ENCODE measurements at places on chromosomes 5 and 9.

- DNase-seq, result no peak
These were observed 284.2 kb upstream of the ADAMTS16 start for GRCh38 chr5:4855880-4856279.

GRCh38 chr9:96436063-96436455, 13.9 kb upstream of the HABP4 start:
- DNase-seq, result no peak

DNA sequence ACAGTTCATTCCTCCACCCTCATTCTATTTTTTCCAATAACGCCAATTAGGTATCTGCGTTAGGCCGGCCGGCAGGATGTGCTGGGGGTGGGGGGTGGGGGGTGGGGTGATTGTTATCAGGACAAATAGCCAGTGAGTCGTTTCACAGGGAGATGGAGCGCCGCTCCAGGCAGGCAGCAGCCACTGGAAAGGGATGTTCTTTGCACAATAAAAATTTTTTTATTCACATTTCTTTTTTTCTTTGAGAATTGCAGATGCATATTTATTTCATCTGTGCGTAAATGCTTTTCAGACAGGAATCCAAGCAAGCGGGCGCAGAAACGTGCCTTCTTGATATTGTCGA, 4.1 kb downstream of the LMX1B start:
- DNase-seq, result no peak

- DNase-seq, result no peak
These were observed 293.4 kb upstream of the PTGER4 start for GRCh38 chr5:40386289-40386688.

DNA sequence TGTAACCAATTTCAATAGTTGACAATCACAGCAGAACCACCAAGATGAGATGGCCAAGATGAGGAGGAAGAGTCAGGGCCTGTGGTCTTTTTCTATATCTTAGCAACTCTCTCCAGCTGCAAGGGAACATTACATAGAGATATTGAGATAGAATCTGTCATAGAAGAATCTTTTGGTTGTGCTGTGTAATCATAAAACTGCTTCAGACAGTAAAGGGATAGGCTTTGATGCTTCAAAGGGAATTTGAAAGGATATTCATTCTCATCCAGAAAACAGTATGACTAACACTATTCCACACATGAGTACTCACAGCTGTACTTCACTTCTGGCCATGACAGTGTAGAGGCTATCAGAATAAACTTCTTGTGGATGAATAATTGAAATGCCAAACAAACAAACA, 145.9 kb downstream of the YIPF5 start:
- DNase-seq, result no peak

DNA sequence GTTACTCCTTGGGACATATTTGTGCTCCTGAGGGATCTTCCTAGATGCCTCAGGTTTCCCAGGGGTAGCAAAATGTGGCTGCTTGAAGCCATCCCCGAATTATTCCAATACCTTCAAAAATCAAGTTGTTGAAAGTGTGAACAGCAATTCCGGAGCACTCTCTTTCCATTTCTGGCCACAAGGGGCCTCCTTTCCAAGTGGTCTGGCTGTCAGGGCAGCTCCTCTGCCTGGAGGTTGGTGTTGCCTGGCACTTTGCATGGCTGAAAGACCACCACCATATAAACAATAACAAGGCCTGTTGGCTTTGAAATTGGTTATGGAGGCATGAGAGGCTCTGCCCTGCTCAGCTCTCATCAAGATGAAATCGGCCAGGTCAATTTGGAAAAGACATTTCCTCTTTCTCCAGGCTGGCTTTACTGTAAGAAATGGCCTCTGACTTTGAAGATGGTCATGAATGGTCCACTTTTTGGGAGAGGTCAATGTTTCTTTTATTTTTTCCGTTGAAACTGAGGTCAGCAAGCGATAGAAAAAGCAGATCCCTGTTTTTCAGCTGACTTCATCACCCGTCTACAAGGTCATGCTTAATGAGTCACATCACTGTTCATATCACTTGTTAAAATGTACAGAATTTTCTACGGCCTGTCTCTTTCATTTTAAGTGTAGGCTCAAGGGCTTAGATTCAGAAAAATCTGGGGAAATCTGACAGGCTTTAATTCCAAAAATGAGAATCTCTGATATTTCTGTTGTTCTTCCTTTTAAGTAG, 481.1 kb upstream of the ZNF608 start:
- DNase-seq, result no peak

DNA sequence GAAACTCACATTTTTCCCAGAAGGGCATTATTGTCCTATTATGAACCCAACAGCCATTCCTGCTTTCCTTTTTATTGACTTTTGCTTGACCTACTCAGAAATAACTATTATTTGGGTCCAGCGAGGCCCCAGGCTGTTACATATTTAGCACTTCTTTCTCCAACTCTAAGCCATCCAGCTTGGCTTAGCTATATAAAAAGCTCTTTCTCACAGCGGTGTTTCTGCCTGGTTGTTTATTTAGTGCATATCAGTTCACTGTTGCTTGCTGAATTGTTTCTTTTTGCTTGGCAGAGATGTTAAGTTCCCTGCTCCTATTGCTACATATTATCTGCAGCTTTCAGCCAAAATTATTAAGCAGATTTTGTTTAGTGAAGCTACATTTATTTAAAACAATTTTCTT, 1156.8 kb upstream of the SEMA6A start:
- no peak for DNase-seq

DNA sequence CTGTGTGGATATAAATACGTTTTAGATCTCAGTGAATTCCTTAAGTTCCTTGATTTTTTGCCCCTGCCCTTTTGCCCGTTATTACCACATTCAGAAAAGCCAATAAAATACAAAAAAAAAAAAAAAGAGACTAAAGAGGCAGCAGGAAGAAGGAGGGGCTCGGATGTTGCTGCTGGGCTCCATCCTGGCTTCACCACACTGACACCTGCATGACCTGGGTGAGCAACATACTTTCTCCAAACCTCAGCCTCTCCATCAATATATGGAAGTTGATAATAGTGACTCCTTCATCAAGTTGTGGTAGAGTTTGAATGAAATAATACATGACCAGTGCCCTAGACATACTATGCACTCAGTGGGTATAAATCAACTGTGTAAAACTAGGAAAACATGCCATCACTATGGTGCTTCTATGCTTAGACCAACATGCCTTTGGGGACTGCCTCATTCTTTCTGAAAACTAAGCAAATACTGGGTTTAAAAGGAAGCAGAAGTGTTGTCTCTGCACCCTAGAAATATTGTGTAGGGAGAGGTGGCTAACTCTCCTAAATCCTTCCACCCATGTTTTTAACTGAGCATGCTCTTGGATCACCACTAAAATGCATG, 243.0 kb downstream of the PIK3R1 start:
- no peak for DNase-seq

Measured in stimulated activated CD8-positive, alpha-beta memory T cell treated with anti-CD3 and anti-CD28 coated beads, Interleukin-7, amount 100 ng/mL, for 48 hours (primary cell).